Jurkat, Clone E6-1 (cell line): ENCODE measurements at places on chromosomes 16 and 17.
A peak's percentile ranks its signal among the peaks of the same experiment; 100 is the strongest.

DNA sequence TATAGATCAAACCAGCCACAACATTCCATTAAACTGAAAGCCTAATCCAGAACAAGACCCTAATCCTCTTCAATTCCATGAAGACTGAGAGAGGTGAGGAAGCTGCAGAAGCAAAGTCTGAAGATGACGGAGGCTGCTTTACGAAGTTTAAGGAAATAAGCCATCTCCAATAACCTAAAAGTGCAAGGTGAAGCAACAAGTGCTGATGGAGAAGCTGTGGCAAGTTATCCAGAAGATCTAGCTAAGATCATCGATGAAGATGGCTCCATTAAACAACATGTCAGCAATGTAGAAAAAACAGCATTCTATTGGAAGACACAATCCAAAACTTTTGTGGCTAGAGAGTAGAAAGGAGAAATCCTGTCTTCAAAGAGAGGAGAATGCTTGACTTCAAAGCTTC, 69.6 kb downstream of the KANSL1 start:
- no peak for DNase-seq

GRCh38 chr17:68482576-68483041, 25.3 kb upstream of the WIPI1 start:
- DNase-seq: no peak

- DNase-seq: no peak
These were observed 26.3 kb upstream of the SLC38A8 start for GRCh38 chr16:84068783-84069462.

GRCh38 chr16:546909-547770, 13.1 kb upstream of the PRR35 start:
- peak; percentile 82 for DNase-seq

- DNase-seq: no peak
These were observed 77.7 kb downstream of the NETO2 start for GRCh38 chr16:47065766-47066688.

DNA sequence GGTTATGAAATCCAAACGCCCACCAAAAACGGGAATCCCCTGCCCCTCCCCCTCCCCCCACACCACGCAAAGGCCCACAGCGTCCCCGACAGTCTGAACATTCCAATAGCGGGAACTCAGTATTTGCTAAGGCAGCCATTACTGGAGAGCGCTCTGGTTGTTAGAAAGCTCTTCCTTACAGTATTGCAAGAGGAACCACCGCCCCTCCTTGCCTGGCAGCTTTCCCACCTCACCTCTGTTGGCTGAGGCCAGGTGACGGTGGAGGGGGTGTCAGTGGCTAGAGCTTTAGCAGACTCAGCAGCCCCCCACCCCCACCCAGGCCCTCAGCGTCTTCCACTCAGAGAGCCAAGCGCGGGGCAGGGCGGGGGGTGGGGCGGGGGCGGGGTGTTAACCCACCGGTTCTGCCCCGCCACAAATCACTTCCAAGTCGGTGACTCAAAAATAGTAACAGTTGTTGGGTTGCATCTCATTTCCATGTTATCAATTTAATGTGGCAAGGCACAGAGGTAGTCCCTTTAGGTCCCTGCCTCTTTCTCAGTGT, 2.2 kb upstream of the PLEKHH3 start:
- DNase-seq: peak; percentile 51

- DNase-seq: peak; percentile 67
These were observed 23.8 kb downstream of the EZH1 start for GRCh38 chr17:42720996-42721583.

- DNase-seq: no peak
These were observed 44.4 kb downstream of the DNAH9 start for GRCh38 chr17:11642655-11643054.

GRCh38 chr17:61510991-61511390, 58.8 kb downstream of the TBX4 start:
- DNase-seq: no peak

DNA sequence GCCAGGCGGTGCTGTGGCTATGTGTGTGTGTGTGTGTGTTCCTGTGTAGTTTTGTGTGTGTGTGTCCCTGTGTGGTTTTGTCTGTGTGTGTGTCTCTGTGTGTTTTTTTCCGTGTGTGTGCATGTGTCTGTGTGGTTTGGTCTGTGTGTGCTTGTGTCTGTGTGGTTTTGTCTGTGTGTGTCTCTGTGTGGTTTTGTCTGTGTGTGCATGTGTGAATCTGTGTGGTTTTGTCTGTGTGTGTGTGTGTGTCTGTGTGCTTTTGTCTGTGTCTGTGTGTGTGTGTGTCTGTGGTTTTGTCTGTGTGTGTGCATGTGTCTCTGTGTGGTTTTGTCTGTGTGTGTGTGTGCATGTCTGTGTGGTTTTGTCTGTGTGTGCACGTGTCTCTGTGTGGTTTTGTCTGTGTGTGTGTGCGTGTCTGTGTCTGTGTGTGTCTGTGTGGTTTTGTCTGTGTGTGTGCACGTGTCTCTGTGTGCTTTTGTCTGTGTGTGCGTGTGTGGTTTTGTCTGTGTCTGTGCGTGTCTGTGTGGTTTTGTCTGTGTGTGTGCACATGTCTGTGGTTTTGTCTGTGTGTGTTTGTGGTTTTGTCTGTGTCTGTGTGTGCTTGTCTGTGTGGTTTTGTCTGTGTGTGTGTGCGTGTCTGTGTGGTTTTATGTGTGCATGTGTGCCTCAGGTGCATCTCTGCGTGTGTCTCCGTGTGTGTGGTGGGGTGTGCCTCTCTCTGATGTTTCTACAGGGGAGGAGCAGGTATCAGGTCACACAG, 62.3 kb downstream of the ZDHHC7 start:
- peak; percentile 36 for DNase-seq

DNA sequence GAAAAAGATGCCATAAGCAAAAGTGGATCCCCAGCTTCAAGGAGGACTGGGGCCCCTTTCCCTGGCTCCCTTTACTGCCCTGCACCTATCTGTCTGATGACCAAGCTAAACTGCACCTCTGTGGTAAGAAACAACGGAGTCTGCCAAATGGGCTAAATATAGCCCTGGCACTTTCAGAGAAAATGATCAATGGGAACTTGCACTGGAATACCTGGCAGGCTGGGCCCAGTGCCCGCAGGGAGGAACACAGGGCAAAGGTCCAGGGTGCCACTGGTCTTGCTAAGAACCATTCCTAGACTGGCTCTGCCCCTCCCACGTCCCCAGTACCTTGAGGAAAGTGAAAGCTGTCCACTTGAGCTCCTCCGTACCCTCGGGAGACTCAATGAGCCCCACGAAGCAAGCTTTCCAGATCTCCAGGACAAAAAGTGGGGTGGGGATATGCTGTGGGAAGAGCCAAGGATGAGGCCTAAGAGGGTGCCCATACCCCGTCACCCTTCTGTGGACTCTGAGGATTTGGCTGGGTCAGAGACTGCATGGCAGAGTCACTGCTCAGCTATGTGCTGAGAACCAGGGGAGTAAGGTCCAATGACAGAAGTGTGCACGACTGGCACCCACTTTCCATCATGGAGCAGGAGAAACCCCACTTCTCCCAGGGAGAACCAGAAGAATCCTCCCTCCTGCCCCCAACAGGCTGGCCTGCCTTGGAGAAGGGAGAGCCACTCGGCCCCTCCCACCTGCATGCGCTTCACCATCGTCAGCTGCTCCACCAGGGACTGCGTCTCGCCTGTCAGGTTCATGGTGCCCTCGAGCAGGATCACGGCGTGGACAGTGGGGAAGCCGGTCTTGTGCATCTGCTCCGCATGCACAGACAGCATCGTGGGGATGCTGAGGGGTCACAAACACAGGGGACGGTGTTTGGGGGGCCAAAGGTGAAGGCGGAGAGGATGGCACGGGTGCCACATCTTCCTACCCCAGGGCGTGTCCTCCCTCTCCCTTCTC, 17.4 kb downstream of the CSF3 start:
- DNase-seq: no peak

DNA sequence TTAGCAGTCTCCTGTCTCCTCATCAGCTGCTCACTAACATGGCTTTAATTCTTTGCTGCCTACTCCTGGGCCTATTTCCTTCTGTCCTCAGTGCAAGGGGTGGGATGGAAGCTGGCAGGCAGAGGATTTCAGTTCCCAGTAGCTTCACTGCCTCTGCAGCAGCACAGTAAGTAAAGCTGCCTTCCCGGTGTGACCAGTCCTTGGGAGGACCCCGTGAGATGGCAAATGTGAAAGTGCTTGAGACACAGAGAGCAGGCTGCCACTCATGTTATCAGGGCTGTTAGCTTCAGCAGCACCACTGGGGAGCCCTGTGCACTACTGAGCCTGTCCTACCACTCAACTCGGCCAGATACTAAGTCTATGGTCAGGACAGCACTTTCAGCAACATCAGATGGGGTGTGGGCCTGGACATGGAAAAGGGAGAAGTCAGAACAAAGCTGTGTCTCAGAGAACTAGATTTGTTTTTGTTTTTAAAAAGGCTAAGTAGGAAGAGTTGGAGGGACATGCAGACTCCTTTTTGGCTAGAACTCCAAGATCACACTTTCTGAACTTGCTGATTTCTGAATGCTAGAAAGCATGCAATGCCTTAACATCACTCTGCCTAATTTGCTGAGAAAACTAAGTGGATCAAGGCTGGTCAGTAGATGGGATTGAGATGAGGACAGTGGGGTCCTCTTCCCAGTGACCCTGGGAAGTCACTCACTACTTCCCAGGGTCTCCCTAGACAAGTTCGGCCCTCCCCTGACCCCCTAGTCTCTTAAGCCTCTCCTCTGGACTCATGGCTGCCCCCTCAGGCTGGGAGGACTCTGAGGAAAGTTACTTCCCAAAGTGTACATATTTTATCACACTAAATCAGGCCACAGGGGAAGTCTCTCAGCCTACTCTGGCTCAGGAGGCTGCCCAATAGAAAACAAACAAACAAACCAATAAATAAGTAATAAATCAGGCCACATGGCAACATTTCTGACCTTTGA, 1.1 kb downstream of the ACSF2 start:
- no peak for DNase-seq

GRCh38 chr16:79839466-79840341, 239.2 kb upstream of the MAF start:
- no peak for DNase-seq

DNA sequence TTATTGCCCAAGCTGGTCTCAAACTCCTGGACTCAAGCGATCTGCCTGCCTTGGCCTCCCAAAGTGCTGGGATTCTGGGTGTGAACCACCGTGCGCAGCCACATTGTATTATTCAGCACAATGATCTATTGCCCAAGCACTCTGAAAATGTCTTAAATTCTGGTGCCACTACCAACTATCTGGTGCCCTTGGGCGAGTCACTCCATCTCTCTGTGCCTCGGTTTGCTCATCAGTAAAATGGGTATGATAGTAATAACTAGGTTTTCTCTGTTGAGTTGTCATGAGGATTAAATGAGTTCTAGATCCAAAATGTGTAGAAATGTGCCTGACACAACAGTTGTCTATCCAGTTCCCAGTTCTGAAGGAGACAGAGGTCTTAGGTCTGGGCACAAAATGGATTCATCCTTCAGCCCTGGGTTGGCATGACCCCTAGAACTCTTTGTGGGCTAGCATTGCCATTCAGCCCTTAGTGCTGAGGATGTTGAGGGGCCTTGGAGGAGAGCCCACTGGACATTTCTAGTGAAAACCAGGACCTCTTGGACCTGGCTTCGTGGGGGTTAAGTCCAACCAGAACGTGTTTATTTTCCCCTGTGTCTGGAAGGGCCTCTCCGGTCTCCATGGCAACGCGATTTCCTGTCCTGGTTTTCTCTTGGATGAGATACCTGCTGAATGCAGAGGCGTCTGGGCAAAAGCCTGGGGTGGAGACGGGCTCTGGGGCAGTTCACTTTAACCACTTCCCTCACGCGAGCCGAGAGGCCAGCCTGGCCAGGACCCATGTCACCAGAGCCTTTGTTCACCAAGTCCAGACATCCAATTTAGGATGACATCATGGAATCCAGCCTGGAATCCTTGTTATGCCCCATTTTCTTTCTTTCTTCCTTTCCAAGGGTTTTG, 43.7 kb upstream of the TNRC6A start:
- DNase-seq: no peak

- no peak for DNase-seq
These were observed 5.8 kb downstream of the NLGN2 start for GRCh38 chr17:7413346-7413985.

DNA sequence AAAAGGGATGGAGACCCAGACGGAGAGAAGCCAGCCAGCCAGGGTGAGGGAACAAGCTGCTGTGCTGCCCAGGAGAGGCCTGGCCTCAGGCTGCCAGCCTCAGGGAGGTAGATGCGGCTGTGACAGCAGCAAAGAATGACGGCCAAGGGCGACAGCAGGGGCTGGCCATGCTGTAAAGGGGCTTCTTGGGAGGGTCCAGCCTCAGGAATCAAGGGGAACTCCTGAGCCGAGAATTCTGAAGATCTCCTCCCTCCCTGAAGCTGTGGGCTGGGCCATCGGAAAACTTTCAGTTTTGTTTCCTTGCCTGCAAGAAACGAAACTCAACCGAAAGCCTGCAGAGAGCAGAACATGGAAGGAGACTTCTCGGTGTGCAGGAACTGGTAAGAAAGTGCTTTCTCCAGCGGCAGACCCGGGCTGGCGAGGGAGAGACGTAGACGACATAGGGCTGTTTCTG, at the start of gene XAF1:
Gene XAF1, plus strand, starts transcription at position 316 of the 454 bp plus-strand sequence. Its CDS starts 33 bp downstream, at position 349.
- peak; percentile 66 for DNase-seq

DNA sequence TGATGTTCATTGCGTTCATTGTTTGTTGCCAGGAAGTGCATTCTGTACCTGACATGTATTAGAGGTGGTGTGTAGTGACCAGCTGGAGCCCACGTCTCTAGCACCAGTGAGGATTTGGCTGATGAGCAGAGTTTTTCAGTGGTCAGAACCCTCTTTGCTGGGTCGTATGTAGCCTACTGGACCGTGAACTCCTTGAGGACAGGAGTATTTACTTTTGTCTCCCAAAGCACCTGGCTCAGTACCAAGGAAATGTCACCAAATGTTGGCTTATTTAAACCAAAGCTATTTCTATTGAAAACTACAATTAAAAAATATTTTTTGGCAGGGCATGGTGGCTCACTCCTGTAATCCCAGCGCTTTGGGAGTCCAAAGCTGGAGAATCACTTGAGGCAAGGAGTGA, 262.7 kb downstream of the SNX29 start:
- DNase-seq: no peak

- DNase-seq: peak; percentile 46
These were observed at the start of gene SIAH1 for GRCh38 chr16:48385253-48386150. TSS of gene SIAH1 (minus strand) at chr16:48385413. CDS start at chr16:48362428, 22,985 bp downstream.

- DNase-seq: no peak
These were observed 29.7 kb downstream of the NACA2 start for GRCh38 chr17:61561354-61561753.

DNA sequence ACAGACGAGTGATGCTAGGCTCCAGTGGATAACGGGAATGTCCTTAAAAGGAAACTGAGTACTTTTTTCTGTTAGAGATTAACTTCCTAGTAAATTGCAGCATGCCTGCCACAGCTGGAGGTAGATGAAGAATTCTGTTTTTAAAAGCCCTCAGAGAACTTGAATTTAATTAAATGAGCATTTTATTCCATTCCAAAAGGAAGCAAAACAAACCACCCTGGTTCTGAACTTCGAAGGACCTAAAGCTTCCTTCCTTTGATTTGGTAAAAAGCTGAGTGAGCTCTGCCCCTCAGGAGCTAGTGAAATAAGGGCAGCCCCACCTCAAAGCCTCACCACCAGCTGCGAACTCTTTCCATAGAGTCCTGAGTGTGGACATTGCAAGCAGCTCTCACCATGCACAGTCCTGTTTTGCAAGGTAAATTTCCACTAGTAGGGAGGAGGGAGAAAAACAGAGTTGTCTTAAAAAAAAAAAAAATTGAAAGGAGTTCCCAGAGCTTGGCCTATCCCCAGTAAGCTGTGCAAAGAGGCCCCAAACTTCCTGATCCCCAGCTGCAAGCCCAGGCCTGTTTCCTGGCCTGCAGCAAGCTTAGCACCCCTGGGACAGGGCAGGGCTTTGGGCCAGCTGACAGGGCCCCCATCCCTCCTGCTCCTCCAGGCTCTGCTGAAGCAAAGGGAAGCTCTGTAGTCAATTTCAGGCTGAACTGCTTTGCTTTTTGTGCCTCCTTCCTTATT, 11.2 kb downstream of the CHD9NB start:
- no peak for DNase-seq

GRCh38 chr16:69593751-69594255, 28.0 kb downstream of the NFAT5 start:
- no peak for DNase-seq
